Lower lobe of right lung (tissue), 2 donors: ENCODE measurements at places on chromosomes 7 and 10. TPM values are rescaled to one million over a fixed set of nuclear protein-coding genes. Genes with fewer than 3 reads are reported as not detected.

The RBM48 gene
- 16.5 TPM for total RNA-seq

DNA sequence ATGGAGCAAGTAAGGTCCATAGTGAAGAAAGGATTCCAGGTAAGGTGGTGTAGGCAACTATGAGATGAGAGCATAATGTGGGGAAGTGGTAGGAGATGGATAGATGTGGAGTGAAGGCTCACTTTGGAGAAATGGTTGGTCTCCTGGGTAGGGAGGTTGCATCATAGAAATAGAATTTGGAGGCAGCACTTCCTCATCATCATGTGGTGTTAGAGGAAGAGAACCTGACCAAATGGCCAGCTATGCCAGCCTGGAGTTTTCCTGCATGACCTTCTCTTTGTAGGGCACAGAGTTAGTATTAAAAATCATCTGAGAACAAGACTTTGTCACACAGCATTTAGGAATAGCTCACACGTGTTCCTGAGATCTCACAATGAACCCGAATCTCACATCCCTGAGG is 126.7 kb upstream of the CXCL12 start:
- H3K36me3 ChIP-seq = no peaks in the 10 kb centered on the region
- no peaks in the 10 kb centered on the region for H3K4me1 ChIP-seq
- no peaks in the 10 kb centered on the region for H3K27me3 ChIP-seq
- no peak overlapping the region for H3K27ac ChIP-seq

GRCh38 chr7:94049615-94050014 is 45.5 kb upstream of the BET1 start:
- no peak for DNase-seq
- H3K27me3 ChIP-seq = no peaks in the 10 kb centered on the region
- no peak overlapping the region for H3K27ac ChIP-seq
- no peak overlapping the region for H3K4me3 ChIP-seq

DNA sequence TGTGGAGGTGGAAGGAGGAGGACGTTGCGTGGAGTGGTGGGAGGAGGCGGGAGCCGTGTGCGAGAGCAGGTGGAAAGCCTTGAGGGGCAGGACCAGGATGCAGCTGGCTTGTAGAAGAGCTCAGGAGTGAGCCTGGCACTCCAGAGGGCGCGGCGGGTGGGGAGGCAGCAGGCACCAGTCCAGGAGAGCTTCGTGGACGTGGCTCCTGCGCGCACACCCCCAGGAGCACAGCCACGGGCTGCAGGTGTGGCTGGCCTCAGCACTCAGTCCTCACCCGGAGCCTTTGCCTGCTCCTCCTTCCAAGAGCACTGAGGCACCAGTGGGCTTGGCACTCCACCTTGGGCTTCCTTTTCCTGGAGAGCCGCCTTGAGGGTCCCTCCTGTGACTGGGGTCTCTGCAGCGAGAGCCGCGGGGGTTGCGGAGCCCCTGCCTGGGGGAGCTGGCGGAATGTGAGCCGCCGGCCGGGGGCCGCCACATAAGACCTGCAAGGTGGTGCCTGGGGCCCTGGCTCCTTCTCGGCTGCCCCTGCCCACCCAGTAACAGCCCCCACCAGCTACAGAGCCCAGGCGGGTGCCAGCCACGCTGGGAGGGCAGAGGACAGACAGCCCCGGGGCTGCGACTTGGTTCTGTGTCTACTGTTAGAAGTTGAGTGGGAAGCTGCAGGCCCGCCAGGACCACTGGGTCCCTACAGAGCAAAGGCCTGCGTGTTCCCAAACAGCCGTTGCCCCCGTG is 11.1 kb downstream of the MAFK start:
- DNase-seq = peak; percentile 45
- no peak overlapping the region for H3K4me3 ChIP-seq
- no peaks in the 10 kb centered on the region for H3K27me3 ChIP-seq
- H3K4me1 ChIP-seq = peaks cover 22% of the 10 kb centered on the region
- no peak overlapping the region for H3K27ac ChIP-seq
